B cell (primary cell): ENCODE measurements at places on chromosomes 12 and 14. TPM values are rescaled to one million over a fixed set of nuclear protein-coding genes. Genes with fewer than 3 reads are reported as not detected.

- no peak overlapping the region for H3K4me3 ChIP-seq
- no peaks in the 10 kb centered on the region for H3K27me3 ChIP-seq
- DNase-seq = peak; percentile 80
- no peaks in the 10 kb centered on the region for H3K36me3 ChIP-seq
- H3K4me1 ChIP-seq = peaks cover 12% of the 10 kb centered on the region
- no peak overlapping the region for H3K27ac ChIP-seq
Observed at GRCh38 chr12:50070314-50071060, 13.1 kb downstream of the ASIC1 start.

GRCh38 chr12:27274706-27275105, 30.6 kb downstream of the STK38L start:
- H3K4me1 ChIP-seq = no peaks in the 10 kb centered on the region
- no peak for DNase-seq
- H3K4me3 ChIP-seq = no peak overlapping the region
- no peak overlapping the region for H3K27ac ChIP-seq
- H3K36me3 ChIP-seq = no peaks in the 10 kb centered on the region

GRCh38 chr12:68780731-68781130, 27.2 kb upstream of the MDM2 start:
- no peaks in the 10 kb centered on the region for H3K4me1 ChIP-seq
- H3K36me3 ChIP-seq = no peaks in the 10 kb centered on the region
- H3K4me3 ChIP-seq = no peak overlapping the region
- no peak overlapping the region for H3K27ac ChIP-seq
- no peaks in the 10 kb centered on the region for H3K27me3 ChIP-seq
- DNase-seq = no peak

GRCh38 chr12:25151476-25151875, 43.5 kb downstream of the DNAI7 start:
- no peaks in the 10 kb centered on the region for H3K27me3 ChIP-seq
- H3K36me3 ChIP-seq = no peaks in the 10 kb centered on the region
- DNase-seq = no peak
- no peak overlapping the region for H3K4me3 ChIP-seq
- peaks cover 18% of the 10 kb centered on the region for H3K4me1 ChIP-seq

DNA sequence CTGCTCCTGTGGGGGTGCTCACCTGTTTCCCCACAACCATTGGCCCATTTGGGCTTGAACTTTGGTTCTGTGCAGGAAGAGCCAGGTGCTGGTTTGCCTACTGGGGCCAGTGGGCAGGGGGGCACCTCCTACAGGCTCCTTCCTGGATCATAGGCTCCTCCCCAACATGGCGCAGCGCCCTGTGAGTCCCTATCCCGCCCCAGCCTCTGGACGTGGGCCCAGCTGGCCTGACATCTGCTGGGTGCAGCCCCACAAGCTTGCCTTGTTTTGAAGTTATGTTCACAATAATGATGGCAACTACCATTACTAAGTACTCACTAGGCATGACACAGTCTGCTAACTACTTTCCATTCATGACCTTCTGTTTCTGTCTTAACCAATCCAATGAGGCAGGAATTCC, 147.8 kb downstream of the RBM19 start:
- H3K4me3 ChIP-seq = no peak overlapping the region
- H3K27me3 ChIP-seq = no peaks in the 10 kb centered on the region
- H3K27ac ChIP-seq = no peak overlapping the region
- H3K4me1 ChIP-seq = no peaks in the 10 kb centered on the region
- no peak for DNase-seq

- H3K27me3 ChIP-seq = no peaks in the 10 kb centered on the region
- H3K4me1 ChIP-seq = no peaks in the 10 kb centered on the region
- H3K27ac ChIP-seq = no peak overlapping the region
- DNase-seq = no peak
- no peaks in the 10 kb centered on the region for H3K36me3 ChIP-seq
- H3K4me3 ChIP-seq = no peak overlapping the region
Observed at GRCh38 chr12:71472441-71472911, 32.9 kb downstream of the LGR5 start.

DNA sequence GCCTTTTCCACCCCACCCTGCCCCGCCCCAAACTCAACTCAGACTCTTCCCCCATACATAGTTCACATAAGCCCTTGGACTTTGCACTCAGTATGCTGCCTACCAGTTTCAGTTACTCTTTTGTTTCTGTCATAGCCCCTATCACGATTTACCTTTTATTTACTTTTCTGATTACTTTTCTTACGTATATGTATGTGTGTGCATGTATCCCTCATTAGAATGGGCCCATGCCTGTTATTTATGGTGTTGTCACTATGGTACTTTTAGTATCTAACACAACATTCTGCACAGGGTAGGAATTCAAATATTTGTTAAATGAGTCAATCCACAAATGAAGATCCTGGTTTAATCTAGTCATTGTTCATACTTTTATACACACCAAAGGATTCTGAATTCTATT, 16.5 kb upstream of the LUM start:
- H3K4me1 ChIP-seq = no peaks in the 10 kb centered on the region
- DNase-seq = no peak

GRCh38 chr12:60393093-60393492, 797.3 kb downstream of the SLC16A7 start:
- no peak for DNase-seq
- no peaks in the 10 kb centered on the region for H3K4me1 ChIP-seq
- no peaks in the 10 kb centered on the region for H3K36me3 ChIP-seq
- no peak overlapping the region for H3K4me3 ChIP-seq
- H3K27ac ChIP-seq = no peak overlapping the region

- no peaks in the 10 kb centered on the region for H3K36me3 ChIP-seq
- H3K27me3 ChIP-seq = peaks cover 16% of the 10 kb centered on the region
- peaks cover 13% of the 10 kb centered on the region for H3K4me1 ChIP-seq
- no peak overlapping the region for H3K27ac ChIP-seq
- no peak overlapping the region for H3K4me3 ChIP-seq
Observed at GRCh38 chr14:104821971-104822608, 21.2 kb downstream of the ZBTB42 start.

- H3K36me3 ChIP-seq = no peaks in the 10 kb centered on the region
- no peak overlapping the region for H3K27ac ChIP-seq
- H3K4me3 ChIP-seq = no peak overlapping the region
- no peak for DNase-seq
- no peaks in the 10 kb centered on the region for H3K4me1 ChIP-seq
- no peaks in the 10 kb centered on the region for H3K27me3 ChIP-seq
Observed at GRCh38 chr12:126708492-126708896, 1558.5 kb upstream of the TMEM132C start.

DNA sequence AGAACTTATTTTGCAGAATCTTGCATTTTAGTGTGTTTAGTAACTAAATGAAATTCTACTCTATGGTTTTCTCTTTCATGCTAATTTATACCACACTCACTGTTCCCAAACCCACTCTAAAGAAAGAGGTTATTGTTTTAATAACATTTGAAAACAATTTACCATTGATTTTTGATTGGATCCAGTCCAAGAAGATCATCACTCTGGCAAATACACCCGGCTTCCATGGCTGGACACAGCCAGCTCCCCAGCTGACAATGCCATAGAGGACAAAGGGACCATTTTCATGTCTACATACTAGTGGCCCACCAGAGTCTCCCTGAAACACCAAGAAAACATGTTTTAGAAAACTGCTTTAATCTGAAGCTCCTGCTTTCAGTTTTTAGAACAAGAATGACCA, 42.4 kb downstream of the OVCH1 start:
- no peak for DNase-seq
- no peaks in the 10 kb centered on the region for H3K4me1 ChIP-seq
- H3K4me3 ChIP-seq = no peak overlapping the region
- H3K27ac ChIP-seq = no peak overlapping the region
- H3K36me3 ChIP-seq = no peaks in the 10 kb centered on the region
- no peaks in the 10 kb centered on the region for H3K27me3 ChIP-seq

DNA sequence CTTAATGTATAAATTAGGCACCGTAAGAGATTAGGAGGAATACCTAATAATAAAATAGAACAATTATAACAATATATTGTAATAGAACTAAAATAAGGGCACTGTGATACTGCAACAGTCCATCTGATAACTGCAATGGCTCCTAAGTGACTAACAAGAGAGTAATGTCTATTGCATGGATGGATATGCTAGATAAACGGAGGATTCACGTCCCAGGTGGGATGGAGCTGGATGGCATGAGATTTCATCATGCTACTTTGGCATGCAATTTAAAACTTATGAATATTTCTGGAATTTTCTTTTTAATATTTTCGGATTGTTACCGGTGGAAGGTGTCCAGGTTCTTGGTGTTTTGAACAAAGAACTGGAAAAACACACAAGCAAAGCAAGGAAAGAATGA, 2.2 kb upstream of the TMEM19 start:
- H3K36me3 ChIP-seq = no peaks in the 10 kb centered on the region
- H3K4me1 ChIP-seq = peaks cover 34% of the 10 kb centered on the region
- H3K27me3 ChIP-seq = no peaks in the 10 kb centered on the region
- DNase-seq = no peak

DNA sequence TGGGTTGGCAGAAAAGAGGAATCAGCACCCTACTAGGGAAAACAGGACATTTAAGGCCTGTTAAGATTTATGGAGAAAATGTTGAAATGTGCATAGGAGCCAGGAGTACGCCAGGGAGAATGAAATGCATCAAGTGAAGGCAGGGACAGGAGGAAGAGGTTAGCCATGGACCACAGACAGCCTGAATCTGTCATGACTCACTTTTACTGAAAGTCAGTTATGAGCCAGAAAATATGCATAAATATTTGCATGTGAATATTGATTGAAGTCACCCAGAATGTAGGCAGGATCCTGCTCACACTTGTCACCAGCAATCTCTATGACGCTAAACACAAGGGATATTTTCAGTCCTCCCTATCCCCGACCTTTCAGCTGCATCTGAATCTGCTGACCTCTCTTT, 25.1 kb upstream of the CDK17 start:
- no peaks in the 10 kb centered on the region for H3K27me3 ChIP-seq
- H3K4me3 ChIP-seq = no peak overlapping the region
- no peaks in the 10 kb centered on the region for H3K4me1 ChIP-seq

DNA sequence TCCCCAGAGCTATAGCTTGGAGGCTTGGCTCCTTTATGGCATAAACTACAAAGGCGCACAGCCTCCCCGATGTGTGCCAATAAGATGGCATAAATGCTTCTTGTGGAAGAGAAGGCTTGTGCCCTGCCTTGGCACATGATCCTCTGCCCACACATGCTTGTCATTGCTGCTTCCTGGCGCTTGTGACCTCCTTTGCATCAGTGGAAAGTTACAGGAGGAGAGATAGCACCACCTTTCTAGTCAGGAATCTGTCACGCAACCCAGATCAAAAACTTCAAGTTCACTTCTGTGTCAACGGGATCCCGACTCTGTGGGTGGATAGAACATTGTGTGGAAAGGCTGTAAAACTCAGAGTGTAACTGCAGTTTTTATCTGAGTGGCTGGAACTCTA, 183.8 kb upstream of the HIF1A start:
- peak; percentile 30 for DNase-seq
- H3K4me3 ChIP-seq = no peak overlapping the region
- peaks cover 44% of the 10 kb centered on the region for H3K4me1 ChIP-seq
- no peaks in the 10 kb centered on the region for H3K36me3 ChIP-seq
- no peaks in the 10 kb centered on the region for H3K27me3 ChIP-seq

DNA sequence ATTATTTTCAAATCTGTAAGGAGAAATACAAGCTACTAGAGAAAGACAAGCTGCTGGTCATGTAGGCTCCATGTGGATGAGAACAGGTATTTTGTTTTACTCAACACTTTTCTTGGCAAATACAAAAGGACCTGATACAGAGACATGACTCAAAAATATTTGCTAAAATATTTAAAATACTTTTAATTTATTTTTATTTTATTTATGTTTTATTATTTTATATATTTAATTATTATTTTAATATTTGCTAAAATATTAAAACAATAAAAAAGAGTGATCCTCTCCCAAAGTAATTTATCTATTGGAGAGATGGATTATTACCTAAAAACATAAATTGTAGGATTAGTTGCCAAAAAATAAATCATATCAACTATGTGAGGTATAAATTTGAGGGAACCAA, 808.9 kb upstream of the SEL1L start:
- H3K36me3 ChIP-seq = no peaks in the 10 kb centered on the region
- no peak overlapping the region for H3K4me3 ChIP-seq
- no peak for DNase-seq

DNA sequence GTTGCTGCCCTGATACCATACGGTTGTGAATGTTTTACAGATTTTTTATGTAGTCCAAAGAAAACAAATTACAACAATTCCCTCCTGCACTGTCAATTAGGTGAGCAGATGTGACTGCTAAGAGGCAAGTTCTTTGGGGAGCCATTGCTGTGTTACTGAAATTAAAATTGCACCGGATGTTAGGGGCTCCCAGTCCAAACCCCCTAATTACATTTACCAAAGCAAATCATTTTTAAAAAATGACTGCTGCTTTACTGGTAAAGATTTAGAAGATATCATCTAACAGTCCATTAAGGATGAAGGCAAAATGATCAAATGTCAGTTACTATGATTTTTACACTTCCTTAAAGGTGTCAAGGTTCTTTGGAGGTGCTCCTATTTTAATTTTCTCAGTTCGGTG, 70.1 kb upstream of the CSRP2 start:
- H3K27ac ChIP-seq = no peak overlapping the region
- no peaks in the 10 kb centered on the region for H3K36me3 ChIP-seq
- no peak for DNase-seq
- H3K4me3 ChIP-seq = no peak overlapping the region
- H3K27me3 ChIP-seq = no peaks in the 10 kb centered on the region

Gene MANSC4
- total RNA-seq = not detected in 2 replicates

Gene DAO
- total RNA-seq = not detected in 2 replicates

Gene DIO3
- total RNA-seq = not detected in 2 replicates

Gene GPR137C
- 0.67 and 0.95 TPM in 2 replicates for total RNA-seq

Gene VASH1
- total RNA-seq = 2.4 and 2.7 TPM in 2 replicates
